ENCODE measurements at places on chromosomes 12 and 14.

DNA sequence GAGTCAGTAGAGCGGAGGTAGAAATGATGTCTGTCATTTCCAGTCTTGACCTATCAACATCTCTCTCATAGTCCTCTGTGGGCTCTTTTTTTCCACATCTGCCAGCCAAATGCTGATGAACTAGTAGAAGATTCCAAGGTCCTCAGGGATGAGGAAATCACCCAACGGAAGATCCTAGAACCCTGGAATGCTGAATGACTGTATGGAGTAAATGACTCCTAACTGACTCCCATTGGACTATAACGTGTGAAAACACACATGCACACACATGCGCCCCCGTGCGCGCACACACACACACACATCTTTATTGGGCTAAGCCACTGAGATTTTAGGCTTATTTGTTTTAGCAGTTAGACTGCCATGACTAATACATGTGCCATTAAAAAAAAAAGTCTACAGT is 159.2 kb downstream of the MYRFL start:
- no peak for DNase-seq

DNA sequence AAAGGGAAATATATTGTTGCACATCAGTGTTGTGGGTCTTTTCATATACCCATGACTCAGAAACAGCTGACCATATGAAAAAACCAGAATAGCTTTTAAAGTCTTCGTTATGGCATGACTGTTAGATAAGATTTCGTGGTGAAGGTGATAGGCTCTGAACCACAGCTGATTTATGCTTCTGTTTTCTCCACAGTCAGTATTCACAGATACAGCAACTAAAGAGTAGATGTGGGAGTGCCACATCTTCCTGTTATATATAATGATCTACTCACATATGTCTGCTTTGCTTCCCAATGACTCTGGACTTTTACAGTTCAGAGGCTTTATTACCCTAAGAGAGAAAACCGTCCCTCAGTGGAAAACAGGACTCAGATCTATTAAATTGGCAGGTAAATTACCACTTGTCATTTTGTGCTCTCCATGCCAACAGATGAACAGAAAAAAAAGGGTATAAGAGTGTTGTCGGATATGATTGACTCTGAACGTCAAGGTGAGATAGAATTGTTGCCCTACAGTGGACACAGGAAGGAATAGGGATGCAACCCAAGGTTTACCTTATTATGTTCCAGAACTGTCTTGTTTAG is 1037.1 kb downstream of the GALC start:
- no peak for DNase-seq

DNA sequence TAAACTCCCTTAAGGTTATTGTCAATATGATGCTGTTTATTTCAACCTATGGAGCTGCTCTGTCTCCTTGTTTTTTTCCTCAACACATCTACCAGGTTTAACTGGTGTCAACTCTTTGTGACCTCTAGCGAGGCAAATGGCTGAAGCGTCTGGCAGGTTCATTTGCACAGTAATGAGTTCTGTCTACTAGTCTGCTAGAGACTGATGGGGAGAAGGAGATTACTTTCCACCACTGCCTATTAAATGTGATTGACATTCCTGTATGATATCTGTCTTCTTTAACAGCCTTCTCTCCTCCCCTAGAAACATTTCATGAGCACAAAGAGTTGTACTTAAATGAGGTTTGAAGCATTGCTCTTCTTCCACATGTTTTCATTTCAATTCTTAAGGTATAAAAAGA is 253.7 kb downstream of the SLC6A15 start:
- DNase-seq = no peak

DNA sequence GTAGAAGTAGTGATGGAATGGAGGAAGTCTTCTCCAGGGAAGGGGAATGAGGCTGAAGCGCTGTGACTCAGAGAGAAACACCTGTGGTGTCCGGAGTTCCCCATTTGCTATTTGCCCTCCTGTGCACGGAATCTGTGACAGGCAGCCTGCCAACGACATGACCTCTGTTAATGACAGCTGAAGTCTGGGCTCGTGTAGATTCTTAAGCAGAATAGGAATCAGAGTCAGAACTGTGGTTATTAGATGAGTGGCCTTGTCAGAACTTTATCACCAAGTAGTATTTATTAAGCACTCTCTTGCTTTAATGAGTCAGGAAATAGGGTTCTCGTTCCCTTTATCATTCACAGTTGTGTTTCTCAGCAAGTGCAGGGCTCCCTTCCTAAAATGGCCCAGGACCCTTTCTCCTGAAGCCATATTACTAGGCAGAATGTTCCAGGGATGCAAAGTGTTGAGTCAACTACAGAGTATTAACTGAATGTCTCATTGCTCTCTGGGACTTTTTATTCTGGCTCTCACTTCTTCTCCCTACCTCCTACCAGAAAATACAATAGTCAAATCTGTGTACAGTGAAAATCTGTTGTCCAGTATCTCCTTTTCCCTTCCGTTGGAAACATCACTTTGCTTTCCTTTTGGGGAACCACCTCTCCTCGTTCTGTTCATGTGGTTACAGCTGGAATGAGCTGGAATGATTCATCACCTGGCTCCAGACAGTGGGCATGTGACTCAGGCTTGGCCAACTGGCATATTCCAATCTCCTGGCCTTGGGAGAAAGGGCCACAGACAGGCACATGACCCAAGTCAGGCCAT is 77.8 kb upstream of the MAX start:
- DNase-seq = no peak

- DNase-seq = no peak
Measured at GRCh38 chr14:103483600-103483999, 39.0 kb downstream of the CKB start.

GRCh38 chr14:91298576-91298975 is 54.1 kb upstream of the GPR68 start:
- no peak for DNase-seq

DNA sequence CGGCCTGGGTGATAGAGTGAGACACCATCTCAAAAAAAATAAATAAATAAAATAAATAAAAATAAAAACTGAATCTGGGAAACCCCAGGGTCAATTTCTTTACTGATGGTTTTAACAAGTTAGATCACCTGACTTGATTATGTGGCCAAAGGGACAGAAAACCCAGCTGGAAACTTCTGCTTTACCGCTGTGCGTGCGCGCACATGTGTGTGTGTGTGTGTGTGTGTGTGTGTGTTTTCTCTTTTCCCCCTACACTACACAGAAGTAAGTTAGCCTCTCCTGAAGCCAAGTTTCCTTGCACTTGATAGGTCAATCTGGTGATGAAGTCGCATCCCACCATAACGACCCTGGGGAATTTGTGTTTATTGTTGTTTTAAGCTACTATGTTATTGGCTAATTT is 105.3 kb upstream of the AMN1 start:
- no peak for DNase-seq

- DNase-seq = no peak
Measured at GRCh38 chr12:53998110-53998899, 1.7 kb upstream of the HOXC9 start.

DNA sequence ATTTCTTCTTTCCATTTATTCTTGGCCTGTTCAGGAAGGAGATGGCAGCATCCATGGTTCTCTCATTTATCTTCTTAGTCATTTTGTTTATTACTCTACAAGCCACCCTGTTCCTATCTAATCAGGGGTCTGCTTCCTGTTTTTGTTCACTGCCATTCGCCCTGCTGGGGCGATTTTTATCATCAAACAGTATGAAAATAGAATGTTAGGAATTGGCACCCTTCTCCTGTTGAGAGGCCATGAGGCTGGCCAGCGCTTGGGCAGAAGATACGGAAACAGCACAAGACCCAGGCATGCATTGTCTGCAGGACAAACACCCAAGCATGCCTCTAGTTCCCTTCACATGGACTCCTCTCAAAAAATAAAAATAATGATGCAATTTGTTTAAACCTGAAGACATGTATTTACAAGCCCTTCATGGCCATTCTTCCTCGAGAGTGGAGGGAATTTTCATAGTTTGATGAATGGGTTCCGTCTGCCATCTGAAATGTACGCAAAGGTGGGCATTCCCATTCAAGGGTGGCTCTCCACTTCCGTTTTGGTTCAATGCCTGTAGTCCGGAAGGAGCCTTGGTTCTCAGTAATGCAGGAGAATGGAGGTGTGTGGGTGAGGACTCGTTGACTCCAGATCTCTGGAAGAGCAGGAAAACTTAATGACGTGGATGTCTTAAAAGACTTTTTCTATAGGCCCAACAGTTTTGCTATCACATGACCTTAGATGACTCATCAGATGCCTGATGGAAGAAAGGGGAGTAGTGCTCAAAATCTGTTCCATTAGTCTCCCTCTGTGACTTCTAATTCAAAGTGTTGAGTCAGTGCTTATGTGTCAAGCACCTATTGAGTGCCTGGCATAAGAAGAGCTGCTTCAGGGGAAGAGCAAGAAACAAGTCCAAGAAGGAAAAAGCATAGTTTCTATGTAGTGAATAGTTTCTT is 252.4 kb upstream of the TBX3 start:
- no peak for DNase-seq

GRCh38 chr14:100386121-100386520 is 63.0 kb downstream of the SLC25A47 start:
- no peak for DNase-seq

DNA sequence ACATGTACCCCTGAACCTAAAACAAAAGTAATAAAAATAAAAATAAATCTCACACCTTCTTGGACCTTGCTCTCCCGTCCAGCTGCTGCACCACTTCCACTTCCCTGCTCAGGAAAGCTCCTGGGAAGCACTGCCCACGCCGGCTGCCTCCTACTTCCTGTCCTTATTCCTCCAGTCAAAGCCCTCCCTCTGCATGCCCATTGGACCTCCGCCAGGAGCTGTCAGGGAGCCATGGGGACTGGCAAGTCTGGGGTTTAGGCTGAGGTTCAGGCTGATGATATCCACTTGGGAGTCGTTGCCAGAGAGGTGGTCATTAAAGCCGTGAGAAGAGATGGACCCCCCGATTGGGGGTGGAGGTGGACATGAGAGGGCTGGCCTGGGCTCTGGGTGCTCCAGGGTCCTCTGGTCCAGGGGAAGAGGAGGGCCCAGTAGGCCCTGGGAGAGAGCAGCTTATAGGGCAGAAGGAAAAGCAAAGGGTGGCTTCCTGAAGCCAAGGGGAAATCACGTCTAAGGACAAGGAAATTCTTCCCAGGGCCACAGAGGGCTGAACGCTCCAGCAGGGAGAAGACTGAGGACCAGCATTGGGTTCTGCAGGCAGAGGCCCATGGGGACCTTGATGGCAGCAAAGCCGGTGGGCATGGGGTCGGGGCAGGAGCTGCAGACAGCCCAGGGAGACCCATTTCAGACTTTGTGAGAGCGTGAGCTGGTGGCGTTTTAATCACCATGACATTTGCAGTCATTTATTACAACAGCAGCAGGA is 78.7 kb downstream of the FZD10 start:
- DNase-seq = no peak

DNA sequence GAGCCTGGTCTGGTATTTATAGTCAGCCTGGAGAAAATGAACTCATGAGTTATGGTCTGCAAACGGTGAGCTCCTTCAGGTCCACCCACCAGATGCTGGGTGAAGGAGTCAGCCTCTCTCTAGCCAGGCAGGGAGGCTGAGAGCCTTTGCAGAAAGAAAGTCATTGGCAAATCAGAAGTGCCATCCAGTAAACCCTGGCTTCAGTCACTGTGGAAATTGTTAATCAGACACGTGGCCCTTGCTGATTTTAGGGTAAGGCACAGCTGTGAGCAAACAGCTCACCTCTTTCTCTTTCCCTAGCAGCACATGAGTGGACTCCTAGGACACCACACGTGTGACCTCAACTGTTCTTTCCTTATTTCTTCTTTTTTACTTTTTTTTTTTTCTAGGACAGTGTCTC is 44.9 kb downstream of the CHST11 start:
- no peak for DNase-seq

DNA sequence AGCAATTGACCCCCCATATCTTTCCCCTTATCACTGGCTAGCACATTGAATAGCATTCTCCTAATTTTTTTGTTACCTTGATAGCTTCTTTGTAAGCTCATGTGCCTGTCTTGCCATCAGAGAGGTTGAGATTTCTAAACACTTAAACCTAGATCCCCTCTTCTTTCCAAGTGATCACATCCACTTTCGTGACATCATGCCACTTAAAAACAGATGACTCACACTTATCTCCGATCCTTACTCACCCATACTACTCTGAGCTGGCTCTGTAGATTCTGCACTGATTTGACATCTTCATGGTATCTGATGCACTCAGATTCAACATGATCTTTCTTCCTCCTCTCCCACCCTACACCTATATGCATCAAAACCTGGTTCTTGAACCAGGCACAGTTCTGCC is 10.5 kb downstream of the GPR137C start:
- DNase-seq = no peak

DNA sequence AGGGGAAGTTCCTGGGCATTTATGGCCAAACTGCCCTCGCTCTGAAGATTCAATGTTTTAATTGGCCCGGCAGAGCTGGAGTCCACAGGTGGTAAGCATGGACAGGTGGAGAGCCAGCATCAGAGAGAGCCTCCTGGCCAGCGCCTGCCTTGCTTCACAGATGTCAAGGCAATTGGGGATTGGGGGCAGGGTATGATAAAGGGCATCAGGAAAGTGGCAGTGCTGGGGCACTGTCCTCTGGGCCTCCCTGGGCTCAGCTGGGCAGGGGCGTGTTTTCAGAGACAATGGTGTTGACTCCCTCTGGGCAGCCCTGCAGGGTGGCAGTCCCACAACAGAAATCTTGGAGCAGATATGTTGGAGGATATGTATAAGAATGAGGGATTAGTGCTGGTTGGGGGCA is 237.3 kb downstream of the CACNA1C start:
- no peak for DNase-seq

DNA sequence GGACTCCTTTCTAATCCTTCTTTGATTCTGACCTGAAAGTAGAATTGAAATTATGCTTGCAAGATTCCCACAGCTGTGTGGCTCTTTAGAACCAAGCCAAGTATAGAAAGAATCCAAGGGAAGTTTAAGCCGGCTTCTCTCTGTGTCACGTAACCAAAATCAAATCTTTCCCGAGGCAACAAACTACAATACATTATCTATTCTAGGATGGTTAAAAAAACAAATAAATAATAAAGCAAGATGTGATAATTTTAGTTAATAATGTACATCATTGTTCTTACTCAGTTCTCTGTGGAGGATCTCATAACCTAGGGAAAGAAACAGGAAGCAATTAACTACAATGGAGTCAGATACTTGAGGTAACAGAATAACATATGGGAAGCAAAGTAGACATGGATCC is 78.1 kb upstream of the ST8SIA1 start:
- no peak for DNase-seq

DNA sequence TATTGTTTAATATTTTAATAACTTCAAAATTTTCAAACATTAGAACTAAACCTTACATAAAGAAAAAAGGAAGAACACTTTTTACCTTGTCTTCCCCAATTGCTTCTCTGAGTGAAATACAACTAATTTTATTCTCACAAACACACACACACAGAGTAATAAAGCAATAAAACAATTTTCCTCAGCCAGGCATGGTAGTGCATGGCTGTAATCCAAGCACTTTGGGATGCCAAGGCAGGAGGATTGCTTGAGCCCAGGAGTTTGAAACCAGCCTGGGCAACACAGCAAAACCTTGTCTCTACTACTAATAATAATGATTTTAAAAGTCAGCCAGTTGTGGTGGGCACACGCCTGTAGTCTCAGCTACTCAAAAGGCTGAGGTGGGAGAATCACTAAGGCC is 13.1 kb downstream of the PPP1R12A start:
- no peak for DNase-seq
